A549 treated with CpdA at 1 μM for 4 hours (cell line): ENCODE measurements at places on chromosomes 7 and 10. TPM values are rescaled to one million over a fixed set of nuclear protein-coding genes. Genes with fewer than 3 reads are reported as not detected.

HMX2 gene
- 0.10 to 0.18 TPM (median 0.16 TPM) in 4 of 5 replicates, not detected in the other for total RNA-seq

HOXA6 gene
- 1.4 to 1.9 TPM (median 1.8 TPM) in 5 replicates for total RNA-seq

EIF5AL1 gene
- 1.7 to 3.8 TPM (median 2.2 TPM) in 5 replicates for total RNA-seq

GLCCI1 gene
- total RNA-seq, result 1.2 to 1.5 TPM (median 1.4 TPM) in 5 replicates

PTPRE gene
- 1.9 to 3.7 TPM (median 3.0 TPM) in 5 replicates for total RNA-seq

IKZF1 gene
- 0.01 TPM in 1 of 5 replicates, not detected in the others for total RNA-seq

LIPN gene
- not detected in 5 replicates for total RNA-seq

TMEM229A gene
- total RNA-seq, result not detected in 5 replicates

CCDC3 gene
- 0.57 to 0.94 TPM (median 0.89 TPM) in 5 replicates for total RNA-seq

FFAR4 gene
- total RNA-seq, result 0.16 to 0.27 TPM (median 0.18 TPM) in 5 replicates

CYP26C1 gene
- total RNA-seq, result not detected in 5 replicates

NEBL gene
- total RNA-seq, result 3.0 to 4.7 TPM (median 3.9 TPM) in 5 replicates

SLC29A4 gene
- 10.0 to 14.9 TPM (median 13.3 TPM) in 5 replicates for total RNA-seq

AS3MT gene
- 3.3 to 4.7 TPM (median 4.0 TPM) in 5 replicates for total RNA-seq

DAGLB gene
- 20.1 to 27.0 TPM (median 25.1 TPM) in 5 replicates for total RNA-seq

DRGX gene
- total RNA-seq, result not detected in 5 replicates

CYP3A5 gene
- 1.4 to 1.9 TPM (median 1.6 TPM) in 5 replicates for total RNA-seq

HOXA11 gene
- 0.50 to 0.77 TPM (median 0.68 TPM) in 5 replicates for total RNA-seq

FGF8 gene
- 0.09 to 0.27 TPM in 2 of 5 replicates, not detected in the others for total RNA-seq

ERV3-1 gene
- 3.1 to 5.4 TPM (median 3.7 TPM) in 5 replicates for total RNA-seq

SCD gene
- 147 to 216 TPM (median 184 TPM) in 5 replicates for total RNA-seq

CHAT gene
- not detected in 5 replicates for total RNA-seq

FGFBP3 gene
- total RNA-seq, result 1.6 to 2.7 TPM (median 2.4 TPM) in 5 replicates

PTN gene
- not detected in 5 replicates for total RNA-seq

RASA4 gene
- 2.1 to 3.4 TPM (median 2.4 TPM) in 5 replicates for total RNA-seq

EPO gene
- 0.03 TPM in 1 of 5 replicates, not detected in the others for total RNA-seq

SPAM1 gene
- total RNA-seq, result not detected in 5 replicates

FLNC gene
- 4.0 to 7.5 TPM (median 5.2 TPM) in 5 replicates for total RNA-seq

UNC5B gene
- 0.53 to 0.77 TPM (median 0.70 TPM) in 5 replicates for total RNA-seq

JAKMIP3 gene
- total RNA-seq, result 1.8 to 2.1 TPM (median 1.9 TPM) in 5 replicates

CDK5 gene
- total RNA-seq, result 32.3 to 35.2 TPM (median 33.4 TPM) in 5 replicates

IGFBP3 gene
- total RNA-seq, result 178 to 294 TPM (median 243 TPM) in 5 replicates

CNTNAP2 gene
- total RNA-seq, result 0.03 TPM in 1 of 5 replicates, not detected in the others

AKR1B1 gene
- 2,207 to 2,876 TPM (median 2,725 TPM) in 5 replicates for total RNA-seq

TRIL gene
- not detected in 5 replicates for total RNA-seq

SPOCK2 gene
- 0.34 to 0.61 TPM (median 0.43 TPM) in 5 replicates for total RNA-seq

RPEL1 gene
- 0.06 TPM in 1 of 5 replicates, not detected in the others for total RNA-seq

TMEM213 gene
- not detected in 5 replicates for total RNA-seq

KAZALD1 gene
- 2.2 to 2.9 TPM (median 2.3 TPM) in 5 replicates for total RNA-seq
